Fibroblast of skin of right quadriceps (primary cell): ENCODE measurements at places on chromosomes 1 and 21.

DNA sequence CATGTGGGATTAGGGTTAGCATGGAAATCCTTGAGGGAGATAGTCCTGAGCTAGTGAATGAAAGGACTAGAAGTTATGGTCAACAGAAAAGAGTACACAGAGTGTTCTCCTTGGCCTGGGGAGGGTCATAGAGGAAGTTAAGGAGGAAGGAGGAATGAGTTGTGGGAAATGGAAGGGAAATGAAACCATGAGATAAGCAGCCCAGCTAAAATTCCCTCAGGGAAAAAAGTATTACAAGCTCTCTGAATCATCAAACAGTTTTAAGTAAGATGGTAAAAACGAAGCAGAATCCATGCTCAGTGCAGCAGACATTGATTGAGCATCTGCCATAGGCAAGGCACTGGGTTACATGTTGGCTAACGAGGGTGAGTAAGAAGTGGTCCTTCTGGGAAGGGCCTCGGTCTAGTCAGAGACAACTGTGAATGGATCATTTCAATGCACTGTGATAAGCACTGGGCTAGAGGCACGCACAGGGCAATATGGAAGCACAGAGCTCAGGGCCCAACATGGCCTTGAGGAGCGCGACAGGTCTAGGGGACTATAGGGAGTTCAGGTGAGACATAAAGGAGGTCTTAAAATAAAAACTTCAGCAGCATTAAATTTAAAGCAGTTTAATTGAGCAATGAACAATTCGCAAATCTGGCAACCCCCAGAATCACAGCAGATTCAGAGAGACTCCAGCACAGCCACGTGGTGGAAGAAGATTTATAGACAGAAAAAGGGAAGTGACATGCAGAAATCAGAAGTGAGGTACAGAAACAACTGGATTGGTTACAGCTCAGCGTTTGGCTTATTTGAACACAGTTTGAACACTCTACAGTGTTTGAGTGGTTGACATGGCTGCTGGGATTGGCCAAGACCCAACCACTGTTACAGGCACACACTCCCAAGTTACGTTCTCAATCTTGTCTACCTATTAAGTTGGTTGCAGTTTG, 219.5 kb downstream of the HLX start:
- DNase-seq: peak; percentile 41

DNA sequence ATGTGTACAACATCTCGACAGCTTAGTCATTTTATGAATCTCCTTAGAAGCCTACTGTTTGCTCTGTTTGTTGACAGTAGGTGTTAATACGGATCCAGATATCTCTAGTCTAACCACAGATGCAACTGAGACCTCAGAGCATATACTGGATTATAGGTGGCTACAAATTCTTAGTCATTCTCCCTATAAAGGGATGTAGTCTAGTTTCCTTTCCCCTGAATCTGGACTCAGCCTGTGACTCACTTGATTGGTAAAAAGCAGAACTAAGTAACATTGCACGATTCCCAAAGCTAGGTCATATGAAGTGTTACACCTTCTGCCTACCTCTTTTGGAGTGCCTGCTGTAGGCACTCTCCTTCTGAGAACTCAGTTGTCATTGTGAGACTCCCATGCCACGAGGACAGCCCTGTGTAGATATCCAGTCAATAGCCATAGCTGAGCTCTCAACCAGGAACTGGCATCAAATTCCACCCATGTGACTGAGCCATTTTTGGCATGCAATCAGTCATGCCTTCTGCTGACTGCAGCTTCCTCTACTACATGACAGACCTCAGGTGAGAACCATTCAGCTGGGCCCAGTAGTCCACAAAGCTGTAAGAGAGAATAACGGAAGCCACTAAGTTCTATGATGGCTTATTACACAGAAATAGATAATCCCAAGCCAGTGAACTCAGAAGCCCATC, 135.9 kb upstream of the CHRM3 start:
- no peak for DNase-seq

DNA sequence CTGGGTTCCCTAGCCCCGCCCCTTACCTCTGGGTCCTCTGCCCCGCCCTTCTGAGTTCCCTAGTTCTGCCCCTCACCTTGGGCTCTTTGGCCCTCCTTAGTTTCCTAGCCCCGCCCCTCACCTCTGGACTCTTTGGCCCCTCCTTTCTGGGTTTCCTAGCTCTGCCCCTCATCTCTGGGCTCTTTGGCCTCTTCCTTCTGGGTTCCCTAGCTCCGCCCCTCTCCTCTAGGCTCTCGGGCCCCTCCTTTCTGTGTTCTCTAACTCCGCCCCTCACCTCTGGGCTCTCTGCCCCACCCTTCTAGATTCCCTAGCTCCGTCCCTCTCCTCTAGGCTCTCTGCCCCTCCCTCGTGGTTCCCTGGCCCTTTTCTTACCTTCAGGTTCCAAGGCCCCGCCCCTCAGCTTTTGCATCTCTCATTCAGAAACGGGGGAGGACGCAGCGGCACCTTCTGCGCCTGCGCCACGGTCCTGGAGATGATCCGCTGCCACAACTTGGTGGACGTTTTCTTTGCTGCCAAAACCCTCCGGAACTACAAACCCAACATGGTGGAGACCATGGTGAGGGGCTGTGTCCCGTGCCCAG, 88.5 kb downstream of the PTPRU start:
- no peak for DNase-seq

DNA sequence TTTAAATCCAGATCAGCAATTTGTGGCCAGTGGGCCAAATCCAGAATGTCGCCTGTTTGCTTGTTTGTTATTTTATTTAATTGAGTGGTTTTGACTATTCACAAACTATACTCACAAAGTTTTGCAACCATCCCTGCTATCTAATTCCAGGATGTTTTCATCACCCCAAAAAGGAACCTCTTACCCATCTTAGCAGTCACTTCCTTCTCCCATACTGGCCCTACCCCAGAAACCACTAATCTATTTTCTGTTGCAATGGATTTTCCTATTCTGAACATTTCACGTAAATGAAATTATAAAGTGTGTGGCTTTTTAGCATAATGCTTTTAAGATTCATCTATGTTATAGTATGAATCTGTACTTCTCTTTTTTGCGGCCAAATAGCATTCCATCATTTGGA, 41.3 kb downstream of the WDTC1 start:
- no peak for DNase-seq

- DNase-seq: peak; percentile 77
These were observed 5.2 kb upstream of the PLA2G2D start for GRCh38 chr1:20124456-20125057.

- no peak for DNase-seq
These were observed 1279.1 kb downstream of the NCAM2 start for GRCh38 chr21:22277341-22277740.

DNA sequence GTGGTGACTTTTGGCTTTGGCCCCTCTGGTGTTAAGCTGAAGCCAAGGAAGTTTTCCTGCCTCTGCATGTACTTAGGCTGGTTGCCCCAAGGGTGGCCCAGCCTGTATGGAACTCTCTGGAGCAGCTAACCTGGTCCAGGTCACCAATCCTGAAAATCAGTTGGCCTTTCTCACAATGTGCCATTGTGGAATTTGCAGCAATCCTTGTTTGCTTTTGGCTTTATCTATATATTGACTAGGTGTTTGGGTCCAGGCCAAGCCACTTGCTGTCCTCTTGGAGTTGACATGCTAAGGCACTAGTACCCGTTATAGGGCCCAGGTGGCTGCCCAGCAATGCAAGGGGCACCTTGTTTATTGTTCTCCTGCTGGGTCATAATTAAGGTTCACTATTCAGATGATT, 124.6 kb downstream of the CAMTA1 start:
- no peak for DNase-seq

GRCh38 chr1:26483980-26484379, 11.7 kb downstream of the HMGN2 start:
- peak; percentile 66 for DNase-seq

GRCh38 chr1:35229587-35230360, 36.8 kb upstream of the SFPQ start:
- no peak for DNase-seq

- no peak for DNase-seq
These were observed 77.7 kb downstream of the MAP3K7CL start for GRCh38 chr21:29208044-29208681.

DNA sequence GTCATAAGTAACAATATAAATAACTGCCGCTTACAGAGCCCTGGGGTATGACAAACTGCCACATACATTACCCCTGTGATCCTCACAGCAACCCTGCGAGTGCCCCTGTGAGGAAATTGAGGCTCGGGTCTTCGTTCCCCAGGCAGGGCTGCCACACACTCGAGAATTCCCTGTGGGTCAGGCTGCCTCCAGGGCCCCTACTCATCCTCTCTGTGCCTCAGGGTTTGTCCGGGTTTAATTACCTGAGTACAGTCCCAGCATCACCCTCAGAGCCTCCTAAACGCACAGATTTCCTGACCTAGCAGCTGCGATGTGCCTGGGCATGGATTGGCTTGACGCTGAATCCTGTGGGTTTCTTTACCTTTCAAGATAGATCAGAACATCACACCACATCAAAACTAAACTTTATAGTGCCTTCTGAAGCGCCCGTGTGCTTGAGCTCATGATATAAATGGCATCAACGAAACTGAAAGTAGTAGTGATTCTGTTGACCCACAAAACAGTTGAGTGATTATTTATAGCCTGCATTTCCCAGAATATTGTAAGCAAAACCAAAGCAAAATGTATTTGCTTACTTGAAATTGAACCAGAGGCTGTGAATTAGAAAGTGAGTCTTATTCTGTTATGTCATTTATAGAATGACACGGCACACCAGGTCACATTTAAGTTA, 14.0 kb downstream of the SLC37A1 start:
- DNase-seq: no peak

GRCh38 chr1:155892796-155893195, 18.4 kb downstream of the RIT1 start:
- peak; percentile 80 for DNase-seq

DNA sequence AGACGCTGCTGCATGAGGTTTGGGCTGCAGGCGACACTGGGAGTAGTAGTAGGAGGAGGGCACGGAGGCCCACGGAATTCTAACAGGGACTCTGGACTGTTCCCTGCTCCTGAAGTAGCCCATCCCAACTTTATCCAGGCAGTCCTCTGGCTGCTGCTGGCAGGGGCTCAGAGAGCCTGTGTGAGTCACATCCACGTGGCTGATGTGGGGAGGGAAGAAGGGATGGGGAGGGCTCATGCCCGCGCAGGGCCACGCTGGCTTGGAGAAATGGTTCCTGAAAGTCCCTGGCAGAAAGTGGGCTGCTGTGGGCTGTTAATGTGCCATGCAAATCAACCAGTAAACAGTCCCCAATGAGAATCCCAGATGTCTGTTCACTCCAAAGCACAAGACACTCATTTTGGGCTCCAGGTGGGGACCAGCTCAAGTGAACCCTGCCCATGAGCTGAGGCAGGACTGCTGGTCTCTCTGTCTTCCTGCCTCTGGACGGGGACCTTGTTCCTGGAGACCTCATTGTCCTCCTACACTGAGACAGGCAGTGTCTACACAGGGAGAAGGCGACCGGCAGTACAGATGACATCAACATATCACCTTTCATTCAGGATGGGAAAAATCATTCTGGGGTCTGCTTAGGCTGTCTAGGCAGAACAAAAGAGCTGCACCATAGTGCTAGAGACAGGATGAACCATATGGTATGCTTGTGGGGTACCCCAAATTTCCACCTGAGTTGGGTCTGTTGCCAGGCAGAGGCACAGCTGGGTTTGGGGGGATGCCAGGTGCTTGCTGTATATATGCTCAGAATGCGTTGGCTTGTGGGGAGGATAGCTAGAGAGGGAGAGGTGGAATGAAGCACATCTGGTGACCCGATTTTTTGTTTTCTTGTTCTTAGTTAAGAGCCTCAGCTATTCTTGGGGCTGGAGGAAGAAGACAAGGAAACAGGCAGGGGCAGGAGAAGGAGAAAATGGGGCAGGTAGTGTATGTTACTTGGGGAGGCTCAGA, 57.9 kb upstream of the FMOD start:
- peak; percentile 78 for DNase-seq

DNA sequence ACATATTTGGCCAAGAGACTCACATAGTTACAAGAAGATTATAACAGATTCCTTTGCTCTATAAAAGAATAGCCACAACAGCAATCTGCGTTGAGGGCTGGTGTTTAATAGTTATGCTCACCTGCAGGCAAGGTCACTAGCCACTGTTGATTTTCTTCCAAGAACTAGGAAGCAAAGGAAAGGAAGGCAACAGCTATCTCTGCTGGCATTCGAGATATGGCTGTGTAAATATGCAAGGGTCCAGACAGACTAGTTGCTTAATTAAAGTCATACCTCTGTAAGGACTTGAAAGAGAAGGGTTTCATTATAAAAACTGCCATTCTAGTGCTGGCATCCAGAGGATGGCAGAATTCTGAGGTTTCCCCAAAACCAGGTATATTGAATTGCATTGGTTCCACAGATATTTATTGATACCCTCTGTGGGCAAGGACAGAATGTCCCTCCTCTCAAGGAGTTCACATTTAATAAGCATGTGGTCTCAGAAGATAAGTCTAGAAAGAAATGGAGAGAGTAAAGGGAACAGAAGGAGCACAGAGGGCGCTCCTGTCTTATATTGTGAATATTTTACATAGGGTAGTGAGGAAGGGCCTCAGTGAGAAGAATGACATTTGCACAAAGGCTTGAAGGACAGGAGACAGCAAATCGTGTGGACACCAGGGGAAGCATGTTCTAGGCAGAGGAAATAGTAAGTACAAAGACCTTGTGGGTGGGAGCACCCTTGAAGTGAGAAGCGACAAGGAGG, 23.6 kb upstream of the PLEKHA6 start:
- no peak for DNase-seq

- no peak for DNase-seq
These were observed 23.4 kb downstream of the ARHGEF19 start for GRCh38 chr1:16189003-16189402.

GRCh38 chr1:107668762-107669161, 296.2 kb downstream of the VAV3 start:
- DNase-seq: peak; percentile 12

- peak; percentile 54 for DNase-seq
These were observed 30.3 kb upstream of the CBR3 start for GRCh38 chr21:36104317-36105300.

- DNase-seq: peak; percentile 43
These were observed 4.4 kb downstream of the RASAL2 start for GRCh38 chr1:178098262-178098661.

DNA sequence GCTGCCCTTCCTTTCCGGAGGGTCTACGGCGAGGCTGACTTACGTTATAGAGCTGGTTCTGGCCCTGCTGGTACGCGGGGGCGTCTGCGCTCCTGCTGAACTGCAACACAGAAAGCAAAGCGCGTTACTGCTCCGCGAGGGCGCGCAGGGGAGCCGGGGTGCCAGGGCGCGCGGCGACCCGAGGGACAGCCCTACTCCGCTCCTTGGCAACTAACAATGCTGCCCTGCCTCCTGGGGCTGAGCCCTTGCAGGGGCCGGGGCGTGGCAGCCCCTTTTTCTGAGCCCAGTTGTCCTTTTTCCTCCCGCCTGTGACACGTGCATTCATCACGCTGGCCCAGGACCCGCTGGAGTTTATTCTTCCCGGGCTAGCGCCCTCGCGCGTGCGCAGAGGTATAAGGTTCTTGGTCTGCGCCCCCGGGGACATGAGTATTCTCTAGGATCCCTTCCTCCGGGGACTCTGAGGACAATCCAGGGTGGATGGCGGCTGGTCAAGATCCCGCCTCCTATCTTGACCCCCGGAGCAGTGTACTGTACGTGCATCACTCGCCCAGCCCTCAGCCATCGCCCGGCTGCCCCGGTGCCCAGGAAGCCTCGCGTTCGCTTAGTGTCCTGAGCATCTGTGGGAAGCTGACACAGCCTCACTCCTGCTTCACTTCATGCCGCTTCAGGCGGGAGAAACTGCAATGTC, 78.9 kb downstream of the CD247 start:
- peak; percentile 42 for DNase-seq
